Nucleus accumbens (tissue), 56 donors: ENCODE measurements at places on chromosomes 1 and 21.
A peak's percentile ranks its signal among the peaks of the same experiment; 100 is the strongest.

DNA sequence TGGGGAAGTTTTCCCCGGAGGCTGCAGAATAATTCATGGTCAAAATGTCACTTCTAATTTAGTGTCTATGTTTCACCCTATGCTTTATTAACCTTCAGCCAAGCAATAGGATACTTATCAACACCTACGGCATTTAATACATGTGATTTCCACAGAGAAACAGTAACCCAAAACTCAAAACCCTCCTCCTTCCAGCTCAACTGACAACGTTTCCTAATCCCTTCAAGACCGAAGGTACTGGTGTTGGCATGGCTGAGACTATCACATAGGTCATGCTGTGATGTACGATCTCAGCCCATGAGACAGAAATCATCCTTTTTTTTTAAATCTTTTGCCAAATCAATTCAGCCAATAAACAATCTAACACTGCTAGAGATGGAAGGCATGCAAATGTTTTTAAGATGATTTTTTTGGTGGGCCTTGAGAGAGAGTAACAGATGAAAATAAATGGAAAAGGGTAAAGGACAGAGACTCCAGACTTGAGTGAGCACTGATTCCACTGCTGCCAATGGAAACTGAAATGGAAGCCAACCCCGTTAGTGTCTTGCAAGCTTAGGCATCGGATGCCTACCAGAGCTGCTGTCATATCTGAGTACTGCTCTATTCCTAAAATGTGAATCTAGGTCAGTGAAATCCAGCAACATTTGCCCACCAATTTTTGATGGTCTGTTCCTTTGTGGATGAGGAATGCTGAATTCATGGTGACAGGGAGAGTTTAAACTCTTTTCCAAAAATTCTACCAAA, 63.4 kb upstream of the BCL10 start:
- DNase-seq: no peak

DNA sequence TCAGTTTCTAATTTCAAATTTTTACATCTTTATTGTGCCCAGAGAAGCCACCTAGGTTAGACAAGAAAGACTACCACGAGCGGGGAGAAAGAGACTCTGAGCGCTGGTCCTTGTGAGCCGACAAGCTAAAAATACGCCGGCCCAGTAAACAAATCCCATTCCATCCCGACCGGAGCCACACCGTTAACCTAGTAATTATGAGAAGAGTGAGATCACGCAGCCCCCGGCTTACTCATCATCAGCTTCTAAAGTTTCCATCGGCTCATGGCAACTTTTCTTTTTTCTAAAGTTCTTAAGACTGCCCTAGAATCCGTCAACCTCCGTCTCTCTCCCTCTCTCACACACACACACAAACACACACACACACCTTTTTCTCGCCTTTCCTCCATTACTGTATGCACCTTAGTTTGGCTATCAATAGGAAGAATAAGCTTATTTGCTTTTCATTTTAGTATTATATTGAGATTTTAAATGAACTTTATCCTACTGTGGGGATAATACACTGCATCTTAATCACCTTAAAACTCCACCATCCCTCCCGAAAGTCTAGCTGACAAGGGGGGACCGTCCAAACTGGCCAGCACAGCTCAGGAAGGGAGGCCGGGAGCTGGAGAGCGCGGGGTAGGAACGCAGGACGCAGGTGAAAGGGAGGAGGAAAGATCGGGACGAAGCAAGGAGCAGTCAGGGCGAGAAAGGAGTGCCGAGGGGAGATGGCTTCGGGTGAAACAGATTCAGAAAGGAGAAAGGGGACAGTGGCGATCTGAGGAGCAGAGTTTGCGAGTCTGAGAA, 728 bp downstream of the OTUD7B start:
- peak; percentile 62 for DNase-seq

DNA sequence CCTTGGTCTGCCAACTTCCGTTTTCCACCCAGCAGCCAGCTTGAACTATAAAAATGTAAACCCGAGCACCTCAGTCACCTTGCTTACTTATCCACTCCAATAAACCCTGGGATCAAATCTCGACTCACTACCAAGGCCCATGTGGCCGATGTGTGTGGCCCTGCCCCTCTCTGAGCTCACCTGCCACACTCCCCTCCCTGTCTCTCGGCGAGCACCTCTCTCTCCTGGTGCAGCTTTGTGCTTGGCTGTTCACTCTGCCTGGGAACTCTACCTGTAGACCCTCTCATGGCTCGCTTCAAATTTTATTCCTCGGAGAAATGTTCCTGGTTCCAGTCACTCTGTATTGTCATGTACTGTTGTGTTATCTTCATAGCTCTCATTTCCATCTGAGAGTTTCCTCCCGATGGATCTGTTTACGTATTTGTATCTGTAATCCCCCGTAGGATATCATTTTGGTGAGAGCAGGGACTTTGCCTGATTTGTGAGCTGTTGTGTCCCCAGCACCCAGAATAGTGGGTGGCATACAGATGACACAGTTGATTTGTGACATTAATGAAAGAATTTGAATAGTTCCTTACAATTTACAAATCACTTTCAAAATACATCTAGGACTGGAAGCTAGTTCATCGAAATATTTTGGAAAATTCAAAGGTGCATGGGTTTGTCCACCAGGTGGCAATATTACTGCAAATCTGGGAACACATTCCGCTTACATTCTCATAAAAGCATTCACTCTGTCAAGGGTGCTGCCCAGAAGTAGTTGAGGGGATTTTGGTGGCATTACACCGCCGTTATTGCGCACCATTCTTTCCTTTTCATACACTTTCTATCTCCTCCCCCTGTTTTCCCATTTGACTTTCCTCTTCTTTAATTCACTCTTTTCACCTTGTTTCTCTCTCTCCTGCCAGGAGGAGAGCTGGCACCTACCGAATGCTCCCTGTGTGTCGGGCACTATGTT, 95.3 kb downstream of the ABCA4 start:
- no peak for DNase-seq

DNA sequence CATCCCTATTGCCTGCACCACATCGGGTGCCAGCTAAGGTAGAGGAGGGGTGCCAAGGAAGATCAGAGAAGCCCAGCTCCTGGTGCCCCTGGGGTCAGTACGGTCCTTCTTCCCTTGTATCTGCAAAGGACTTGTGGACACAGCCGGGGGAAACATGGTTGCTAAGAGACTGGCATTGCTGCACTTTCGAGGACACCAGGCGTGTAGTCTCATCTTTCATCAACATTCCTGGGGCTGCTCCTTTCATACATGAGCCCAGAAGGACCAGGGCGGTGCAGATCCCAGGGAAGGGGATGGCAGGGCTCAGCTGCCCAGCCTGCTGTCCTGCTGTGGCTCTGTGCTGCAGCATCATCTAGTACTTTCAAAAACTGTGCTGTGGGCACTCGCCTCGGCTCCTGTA, 61.0 kb downstream of the RUNX1 start:
- DNase-seq: no peak
